Activated gamma-delta T cell treated with anti-CD3 and anti-CD28 coated beads, Interleukin-2, amount 50 U/mL, for 16 hours (primary cell): ENCODE measurements at places on chromosomes 6 and 20.

DNA sequence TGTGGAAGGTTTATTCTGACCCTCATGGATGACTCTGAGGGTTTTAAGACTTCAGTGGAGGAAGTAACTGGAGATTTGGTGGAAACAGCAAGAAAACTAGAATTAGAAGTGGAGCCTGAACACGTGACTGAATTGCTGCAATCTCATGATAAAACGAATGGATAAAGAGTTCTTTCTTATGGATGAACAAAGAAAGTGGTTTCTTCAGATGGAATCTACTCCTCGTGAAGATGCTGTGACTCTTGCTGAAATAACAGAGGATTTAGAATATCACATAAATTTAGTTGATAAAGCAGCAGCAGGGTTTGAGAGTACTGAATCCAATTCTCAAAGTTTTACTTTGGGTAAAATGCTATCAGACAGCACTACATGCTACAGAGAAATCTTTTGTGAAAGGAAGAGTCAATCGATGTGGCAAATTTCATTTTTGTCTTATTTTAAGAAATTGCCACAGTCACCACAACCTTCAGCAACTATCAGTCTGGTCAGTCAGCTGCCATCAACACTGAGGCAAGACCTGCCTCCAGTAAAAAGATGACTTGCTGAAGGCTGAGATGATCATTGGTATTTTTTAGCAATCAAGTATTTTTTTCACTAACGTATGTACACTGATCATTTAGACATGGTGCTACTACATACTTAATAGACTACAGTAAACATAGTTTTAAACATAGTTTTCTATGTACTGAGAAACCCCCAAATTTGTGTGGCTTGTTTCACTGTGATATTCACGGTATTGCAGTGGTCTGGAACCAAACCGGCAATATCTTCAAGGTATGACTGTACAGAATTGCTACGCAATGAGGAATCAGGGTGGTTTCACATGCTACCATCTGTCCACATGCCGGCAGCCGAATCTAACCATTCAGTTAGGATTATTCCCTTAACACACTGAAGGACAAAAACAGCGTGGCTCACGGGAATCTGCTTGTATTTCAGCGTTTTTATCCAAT, 149.0 kb downstream of the MYB start:
- no peak for DNase-seq

DNA sequence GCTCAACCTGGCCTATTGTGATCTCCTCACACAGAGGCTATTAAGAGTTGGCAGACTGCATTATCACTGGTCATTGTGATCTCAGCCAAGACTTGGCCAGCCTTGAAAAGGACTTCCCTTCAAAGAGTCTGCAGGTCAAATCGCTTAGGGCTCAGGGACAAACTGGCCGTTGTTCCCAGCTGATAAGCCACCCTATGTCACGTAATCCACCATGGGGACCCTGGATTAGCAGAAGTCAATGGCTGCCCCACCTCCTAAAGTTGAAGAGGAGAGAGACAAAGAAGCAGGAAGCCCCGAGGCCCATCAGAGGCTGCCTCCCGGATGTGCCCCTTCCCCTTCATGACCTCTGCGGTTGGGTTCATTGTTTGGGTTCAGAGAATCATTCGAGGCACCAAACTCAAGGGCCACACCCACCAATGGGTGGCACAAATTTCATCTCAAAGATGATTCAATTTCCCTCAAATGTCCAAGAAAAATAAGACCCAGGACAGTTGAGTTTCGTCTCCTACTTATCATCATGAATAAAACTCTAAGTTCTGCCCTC, 56.6 kb downstream of the BPIFB1 start:
- no peak for DNase-seq

GRCh38 chr6:71665931-71666330, 220.4 kb upstream of the RIMS1 start:
- no peak for DNase-seq

DNA sequence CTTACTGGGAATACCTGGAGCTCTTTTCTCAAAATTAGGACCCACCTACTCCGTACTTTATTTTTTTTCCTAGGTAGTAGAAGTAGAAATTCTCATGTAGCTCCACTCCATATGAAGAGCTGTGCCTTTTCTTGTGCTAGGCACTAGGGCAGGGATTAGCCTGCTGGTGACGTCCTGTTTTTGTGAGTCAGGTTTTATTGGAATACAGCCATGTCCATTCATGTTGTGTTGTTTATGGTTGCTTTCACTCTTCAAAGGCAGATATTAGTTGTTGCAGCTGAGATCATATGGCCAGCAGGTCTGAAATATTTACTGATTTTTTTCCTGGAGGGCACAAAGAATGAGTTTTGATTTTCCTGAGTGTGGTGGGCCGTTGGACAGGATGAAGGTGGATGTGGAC, 20.5 kb downstream of the XRN2 start:
- no peak for DNase-seq

DNA sequence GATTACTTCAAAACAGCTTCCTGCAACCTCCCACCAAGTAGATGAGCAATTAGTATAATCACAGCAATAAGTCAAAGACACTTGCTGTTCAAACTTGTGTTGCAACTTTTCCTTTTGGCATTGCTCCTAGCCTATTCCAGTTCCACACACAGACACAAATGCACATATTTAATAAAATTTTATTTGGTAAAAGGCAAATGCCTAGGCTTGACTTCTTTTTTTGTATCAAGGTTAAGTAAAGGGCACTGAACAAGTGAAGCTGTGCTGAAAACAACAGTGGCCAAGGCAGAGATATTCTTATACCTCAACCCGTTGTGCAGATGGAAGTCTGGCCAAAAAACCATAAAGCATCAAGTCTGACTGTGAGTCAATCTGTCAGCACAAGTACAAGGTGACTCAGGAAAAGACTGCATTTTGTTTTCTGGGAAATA, 708.4 kb upstream of the CITED2 start:
- no peak for DNase-seq

GRCh38 chr20:1324598-1325172, 4.3 kb downstream of the SDCBP2 start:
- peak; percentile 23 for DNase-seq

- peak; percentile 24 for DNase-seq
These were observed 960 bp downstream of the ATP9A start for GRCh38 chr20:51766994-51767866.

DNA sequence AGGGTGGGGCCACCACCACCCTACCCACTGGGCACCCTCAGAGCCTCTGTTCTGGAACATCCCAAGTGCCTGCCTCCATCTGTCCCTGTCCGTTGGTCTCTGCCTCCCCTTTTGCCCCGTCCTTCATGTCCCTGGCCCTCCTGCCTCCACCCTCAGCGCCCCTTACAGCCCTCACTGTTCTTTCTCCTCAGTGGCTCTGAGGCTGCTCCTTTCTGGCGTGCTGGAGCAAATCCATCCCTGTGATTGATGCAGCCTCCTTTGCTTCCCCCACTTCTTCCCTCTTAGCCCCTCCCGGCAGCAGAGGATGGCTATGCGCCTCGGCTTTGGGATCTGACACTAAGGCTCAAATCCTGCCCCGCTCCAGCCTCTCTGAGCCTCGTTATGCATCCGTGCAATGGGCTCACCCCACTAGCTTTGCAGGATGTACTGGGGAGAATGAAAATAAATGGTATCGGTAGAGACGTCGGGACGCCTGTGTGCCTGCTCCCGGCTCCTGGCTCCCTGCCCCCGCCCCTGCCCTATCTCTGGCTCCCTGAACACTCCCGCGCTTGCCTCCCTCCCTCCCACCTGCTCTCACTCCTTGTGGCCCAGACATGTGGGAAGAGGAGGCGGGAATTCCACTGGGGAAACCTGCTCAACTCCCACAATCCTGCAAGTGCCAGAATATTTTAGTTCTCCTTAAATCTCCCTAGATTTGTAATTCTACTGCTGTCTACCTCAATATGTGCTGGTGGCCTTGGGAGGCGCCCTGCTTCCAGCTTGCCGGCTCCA, 13.1 kb downstream of the VSTM2L start:
- DNase-seq = no peak

DNA sequence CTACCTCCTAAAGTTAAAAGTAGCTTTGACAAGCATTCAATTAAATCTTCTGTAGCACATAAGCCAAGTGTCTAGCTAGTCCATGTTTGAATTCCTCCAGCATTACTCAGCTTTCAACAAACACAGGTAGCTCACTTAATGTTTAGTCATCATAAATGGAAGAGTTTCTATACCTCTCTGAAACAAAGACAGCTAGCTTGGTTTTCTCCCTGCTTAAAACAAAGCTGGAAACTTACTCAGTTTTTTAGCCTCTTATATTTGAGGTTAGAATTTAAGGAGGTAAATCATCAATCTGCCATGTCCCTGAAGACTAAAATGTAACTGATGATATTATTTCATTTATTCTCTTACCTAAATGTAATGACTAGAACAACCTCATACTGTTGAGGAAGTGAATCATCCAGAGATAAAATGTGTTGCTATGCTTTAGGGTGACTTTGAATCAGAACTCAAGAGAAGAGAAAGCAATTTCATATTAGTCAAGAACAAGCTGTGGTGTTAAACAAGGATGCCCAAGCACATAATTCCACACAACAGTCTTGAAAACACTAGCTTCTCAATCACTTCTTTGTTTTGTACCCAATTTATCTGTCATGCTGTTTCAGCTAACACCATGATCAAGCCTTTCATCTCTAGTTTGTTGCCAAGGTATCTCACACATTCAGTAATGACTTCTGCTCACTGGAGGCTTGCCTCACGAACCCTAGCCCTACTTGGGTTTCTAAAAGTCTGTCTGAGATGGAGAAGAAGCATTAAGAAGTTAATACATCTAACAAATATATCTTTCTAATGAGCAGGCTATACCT, 251.9 kb downstream of the EPM2A start:
- no peak for DNase-seq

DNA sequence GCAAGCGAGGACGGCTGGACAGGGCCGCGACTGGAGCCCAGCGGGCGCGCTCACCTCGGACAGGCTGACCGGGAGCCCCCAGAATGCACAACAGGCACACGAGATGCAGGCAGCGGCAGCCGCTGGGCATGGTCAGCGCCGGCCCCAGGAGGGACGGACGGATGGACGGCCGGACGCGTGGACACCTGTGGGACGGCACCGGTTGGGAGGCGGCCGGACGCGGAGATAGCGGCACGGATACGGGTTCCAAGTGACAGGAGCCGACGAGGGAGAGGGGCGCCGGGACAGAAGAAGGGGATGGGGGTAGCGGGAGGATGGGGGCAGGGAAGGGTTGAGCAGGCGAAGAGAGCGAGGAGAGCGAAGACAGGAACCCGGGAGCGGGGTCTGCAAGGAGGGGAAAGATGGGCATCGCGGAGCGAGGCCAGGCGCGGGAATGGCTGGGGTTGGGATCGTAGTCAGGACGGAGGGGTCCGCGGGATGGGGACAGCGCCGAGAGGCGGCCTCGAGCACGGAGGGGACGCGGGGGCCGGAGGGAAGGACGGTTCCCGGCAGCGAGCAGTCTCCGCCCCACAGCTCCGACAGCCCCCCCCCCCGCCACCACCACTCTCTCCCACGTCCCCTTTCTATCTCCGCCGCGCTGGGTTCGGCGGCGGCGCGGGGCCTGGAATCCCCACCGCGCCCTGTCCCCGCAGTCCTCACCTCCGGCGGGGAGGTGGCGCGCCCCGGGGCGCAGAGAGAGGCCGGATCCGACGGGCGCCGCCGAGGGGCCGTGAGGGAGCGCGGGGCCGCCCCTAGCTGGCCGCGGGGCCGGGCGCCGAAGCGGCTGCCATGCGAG, 435 bp downstream of the DLK2 start:
- no peak for DNase-seq

DNA sequence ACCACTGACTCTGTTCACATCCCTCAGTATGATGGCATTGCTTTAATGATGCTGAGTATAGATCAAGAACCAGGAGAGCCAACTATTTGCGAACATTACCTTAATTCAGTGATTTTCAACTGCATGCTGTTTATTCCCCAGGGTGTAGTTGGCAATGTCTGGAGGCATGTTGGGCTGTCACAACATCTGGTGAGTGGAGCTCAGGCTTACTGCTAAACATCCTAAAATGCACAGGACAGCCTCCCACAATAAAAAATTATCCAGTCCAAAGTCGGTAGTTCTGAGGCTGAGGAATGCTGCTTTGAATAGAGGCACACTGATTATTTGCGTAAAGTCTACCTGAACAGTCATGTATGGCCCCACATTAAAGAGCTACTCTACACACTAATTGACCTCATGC, 94.8 kb upstream of the OPRM1 start:
- no peak for DNase-seq

DNA sequence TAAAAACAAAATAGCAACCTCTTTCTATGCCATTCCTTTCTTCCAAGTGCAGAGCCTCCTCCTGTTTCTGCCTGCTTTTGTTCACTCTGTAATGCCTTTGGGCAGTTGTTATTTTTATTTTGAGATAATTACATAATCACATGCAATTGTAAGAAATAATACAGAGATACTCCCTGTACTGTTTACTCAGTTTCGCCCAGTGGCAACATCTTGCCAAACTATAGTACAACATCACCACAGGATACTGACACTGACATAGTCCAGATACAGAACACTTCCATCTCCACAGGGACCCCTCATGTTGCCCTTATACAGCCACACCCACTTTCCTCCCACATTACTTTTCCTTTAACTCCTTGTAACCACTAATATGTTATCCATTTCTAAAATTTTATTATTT, 59.7 kb downstream of the BANF2 start:
- no peak for DNase-seq

DNA sequence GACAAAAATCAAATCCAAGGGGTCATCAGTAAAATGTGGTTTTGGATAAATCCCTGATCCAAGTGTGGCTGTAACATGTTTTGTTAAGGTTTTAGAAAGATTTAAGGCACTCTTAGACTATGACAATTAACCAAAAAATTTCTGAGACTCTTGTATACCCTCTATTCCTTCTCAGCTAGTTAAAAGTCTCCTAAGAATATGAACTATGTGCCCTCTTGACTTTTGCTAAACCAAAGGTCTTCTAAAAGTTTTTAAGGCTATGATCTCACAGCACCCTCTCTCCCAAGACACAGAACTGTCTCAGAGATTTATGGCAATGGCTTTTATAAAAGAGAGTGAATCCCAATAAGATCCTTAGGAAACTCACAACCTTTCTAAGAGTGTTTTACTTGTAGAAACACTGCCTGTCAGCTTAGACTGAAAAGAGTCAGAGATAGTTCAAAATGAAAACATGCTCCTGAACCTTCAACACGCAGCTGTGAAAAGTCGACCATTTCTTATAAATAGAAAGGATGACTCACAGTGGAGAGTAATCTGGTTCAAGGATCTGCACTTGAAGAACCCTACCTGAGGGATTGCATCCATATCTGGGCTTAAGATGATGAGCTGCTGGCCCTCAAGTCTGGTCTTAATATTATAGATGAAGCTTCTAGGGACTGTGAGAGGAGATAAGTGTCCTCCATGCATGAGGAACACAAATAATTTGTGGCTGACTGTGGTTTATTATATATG, 388.4 kb upstream of the GJE1 start:
- DNase-seq = no peak
